CD4-positive, alpha-beta T cell treated with Interleukin-21 for 1 hour (primary cell): ENCODE measurements at places on chromosomes 1 and 21.

GRCh38 chr1:100511058-100511457 is 26.9 kb upstream of the GPR88 start:
- DNase-seq = no peak

DNA sequence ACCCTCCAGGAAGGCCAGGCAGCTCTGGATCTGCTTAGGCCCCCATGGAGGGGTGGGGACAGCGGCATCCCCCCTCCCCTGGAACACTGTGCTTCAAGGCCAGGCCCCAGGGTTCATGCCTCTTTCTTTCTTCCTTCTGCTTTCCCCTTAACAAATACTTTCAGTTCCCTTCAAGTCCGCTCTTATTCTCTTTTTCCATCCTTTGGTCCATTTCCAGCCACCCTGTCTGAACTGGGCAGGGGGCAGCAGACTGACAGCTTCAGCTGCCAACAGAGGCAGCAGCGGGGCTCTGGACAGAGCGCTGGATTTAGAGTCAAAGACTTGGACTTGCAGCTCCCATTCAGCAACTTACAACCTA is 1.1 kb upstream of the CD244 start:
- DNase-seq = no peak

- DNase-seq = no peak
Observed at GRCh38 chr1:67771749-67772148, 61.5 kb downstream of the GNG12 start.

DNA sequence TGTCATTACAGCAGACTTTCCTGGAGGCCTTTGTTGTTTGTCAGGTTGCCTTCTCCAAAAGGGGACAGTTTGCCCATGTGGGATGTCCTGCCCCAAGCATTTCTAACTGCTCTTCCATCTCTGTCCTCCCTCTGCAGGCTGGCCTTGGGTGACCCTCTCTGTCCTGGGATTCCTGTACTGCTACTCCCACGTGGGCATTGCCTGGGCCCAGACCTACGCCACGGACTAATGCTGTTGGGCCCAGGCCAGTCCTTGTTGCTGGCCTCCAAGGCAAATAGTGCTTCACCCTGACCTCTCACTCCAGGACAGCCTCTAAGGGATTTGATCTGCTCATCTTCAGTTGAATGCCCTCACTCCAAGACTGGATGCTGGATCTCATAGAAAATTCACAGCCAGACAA is 345.4 kb downstream of the HHAT start:
- no peak for DNase-seq

DNA sequence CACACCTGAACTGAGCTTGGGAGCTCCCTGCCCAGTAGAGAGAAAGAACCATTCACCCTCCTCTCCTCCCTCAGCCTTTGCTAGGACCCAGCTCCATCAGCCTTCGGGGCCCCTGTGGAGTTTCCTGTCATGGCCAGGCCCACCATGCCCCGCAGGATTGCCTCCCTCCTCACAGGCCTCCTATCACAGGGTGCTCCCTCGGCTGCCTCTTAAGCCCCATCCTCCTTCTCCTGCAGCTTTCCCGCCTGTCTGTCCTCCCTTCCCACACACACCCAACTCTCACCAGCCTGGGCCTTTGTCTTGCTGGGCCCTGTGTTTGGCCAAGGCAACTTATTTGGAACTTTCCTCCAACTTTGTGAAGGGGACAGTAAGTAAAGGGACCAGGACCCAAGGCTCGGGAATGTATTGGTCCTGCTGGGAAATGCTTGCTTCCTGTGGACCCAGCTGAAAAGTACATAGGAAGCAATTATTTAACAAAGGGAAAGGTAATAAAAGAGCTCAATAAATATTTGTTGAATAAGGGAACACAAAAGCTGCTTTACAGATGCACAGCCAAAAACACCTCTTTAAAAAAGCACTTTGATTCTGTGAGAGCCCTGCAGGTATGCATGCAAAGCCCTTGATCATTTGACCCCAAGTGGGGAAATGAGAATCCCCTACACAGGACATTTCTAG is 31.6 kb upstream of the TENT5C start:
- DNase-seq = no peak
